Activated naive CD4-positive, alpha-beta T cell (primary cell): ENCODE measurements at places on chromosomes 16 and 17.

DNA sequence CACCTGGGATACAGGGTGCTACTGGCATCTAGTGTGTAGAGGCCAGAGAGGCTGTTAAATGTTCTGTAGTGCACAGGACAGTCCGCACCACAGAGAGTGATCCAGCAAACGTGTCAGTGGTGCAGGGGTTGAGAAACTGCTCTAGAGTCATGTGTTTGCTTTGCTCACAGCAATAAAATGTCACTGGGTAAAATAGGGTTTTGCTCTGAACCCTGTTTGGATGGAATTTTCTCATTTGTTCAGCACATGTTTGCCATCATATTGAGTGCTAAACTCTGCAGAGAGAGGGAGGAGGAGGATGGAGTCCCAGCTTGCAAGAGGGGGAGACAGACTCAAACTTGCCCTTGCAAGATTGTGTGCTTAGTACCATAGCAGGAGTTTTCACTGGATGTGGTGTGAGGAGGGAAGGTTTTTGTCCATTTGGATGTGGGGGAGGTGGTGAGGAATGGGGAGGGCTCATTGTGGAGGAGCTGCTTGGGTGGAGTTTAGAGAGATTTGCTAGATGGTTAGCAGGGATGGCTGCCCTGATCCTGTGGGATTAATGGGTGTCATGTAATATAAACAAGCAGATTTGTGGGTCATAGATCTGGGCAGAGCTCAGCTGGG is 11.8 kb downstream of the PLCG2 start:
- no peak for DNase-seq

DNA sequence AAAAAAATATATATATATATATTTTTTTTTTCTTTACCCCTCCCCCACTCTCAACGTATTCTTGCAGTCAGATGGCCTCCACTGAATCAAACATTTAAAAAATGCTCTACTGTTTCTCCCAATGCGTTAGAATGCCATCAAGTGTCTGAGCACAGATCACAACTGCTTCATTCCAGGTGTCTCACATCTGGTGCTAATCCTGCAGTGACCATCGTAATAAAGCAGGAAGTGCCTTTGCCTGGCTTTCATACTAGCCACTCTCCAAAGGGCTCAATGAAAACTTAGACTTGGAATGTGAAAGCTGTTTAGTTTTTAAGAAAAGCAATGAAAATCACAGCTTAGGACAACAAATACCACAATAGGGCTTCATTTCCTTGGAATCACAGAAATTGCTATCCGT is 37.2 kb downstream of the SKAP1 start:
- no peak for DNase-seq

DNA sequence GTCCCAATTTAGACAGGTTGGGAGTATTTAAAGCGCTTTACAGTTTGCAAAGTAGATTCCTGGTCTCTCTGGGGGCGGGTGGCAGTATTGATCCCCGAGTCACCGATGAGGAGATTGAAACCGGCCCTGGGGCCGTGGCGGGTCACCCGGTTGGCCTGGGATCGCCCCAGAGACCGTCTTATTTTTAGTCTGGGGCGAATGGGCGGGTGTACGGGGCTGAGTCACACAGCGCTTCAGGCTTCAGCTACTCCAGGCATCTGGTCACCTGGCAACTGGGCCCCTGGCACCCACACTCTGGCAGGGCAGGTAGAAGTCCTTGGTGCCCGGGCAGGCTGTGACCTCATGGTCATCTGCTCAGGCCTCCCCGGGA is 669 bp downstream of the MIEF2 start:
- DNase-seq: no peak

DNA sequence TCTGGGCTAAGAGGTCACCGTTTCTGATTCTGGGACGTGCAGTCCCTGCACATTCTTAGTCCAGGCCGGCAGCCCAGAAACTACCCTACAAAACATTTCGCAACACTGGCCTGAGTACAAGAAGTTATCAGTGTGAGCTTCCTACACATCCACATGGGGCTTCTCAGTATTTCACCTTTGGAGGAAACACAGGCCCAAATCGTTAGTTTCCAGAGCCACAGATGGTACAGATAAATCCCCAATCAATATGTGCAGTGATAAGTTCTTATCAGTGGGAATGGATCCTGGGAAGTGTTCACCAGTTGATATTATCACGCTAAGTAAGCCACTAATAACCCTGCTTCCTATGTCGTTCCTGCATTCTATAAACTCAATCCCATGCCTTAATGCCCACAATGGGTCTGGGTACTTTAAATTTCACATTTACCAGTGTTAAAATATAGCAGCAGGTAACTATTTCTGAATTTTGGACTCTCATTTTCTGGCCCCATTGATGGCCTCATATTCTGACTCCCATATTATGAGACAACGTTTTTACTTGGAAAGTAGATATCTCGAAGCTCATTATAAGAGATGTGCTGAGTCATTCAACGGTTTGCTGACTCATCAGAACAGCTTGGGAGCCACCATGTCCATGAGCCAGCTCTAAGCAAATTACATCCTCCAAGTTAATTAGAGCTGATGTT is 370.2 kb upstream of the MAF start:
- no peak for DNase-seq

DNA sequence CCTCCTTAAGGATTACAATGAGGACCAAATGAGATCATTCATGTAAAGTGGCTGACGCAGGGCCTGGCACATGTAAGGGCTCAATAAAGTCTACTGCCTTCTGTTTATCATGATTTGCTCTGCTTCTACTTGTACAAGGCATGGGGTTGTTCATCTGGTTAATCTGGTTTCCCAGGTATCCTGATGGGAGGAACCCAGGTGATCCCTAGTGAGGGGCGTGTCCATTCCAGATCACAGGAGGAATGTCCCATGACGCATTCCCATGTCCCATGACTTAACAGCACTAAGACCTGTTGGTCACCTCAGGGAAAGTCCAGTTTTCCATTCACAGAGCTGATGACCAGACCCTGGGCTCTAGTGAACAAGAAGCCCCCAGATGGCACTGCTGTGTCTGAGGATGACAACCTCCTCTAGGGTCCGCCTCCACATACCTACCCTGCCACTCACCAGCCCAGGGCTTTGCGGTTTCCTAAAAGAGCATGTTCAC is 11.5 kb upstream of the TPPP3 start:
- DNase-seq: no peak

- no peak for DNase-seq
Measured at GRCh38 chr17:58521680-58522079, 7.2 kb upstream of the MTMR4 start.

GRCh38 chr16:28879841-28880588 is 1.7 kb downstream of the ATP2A1 start:
- peak; percentile 74 for DNase-seq
